ENCODE measurements at places on chromosomes 7 and 10.
A peak's percentile ranks its signal among the peaks of the same experiment; 100 is the strongest.

DNA sequence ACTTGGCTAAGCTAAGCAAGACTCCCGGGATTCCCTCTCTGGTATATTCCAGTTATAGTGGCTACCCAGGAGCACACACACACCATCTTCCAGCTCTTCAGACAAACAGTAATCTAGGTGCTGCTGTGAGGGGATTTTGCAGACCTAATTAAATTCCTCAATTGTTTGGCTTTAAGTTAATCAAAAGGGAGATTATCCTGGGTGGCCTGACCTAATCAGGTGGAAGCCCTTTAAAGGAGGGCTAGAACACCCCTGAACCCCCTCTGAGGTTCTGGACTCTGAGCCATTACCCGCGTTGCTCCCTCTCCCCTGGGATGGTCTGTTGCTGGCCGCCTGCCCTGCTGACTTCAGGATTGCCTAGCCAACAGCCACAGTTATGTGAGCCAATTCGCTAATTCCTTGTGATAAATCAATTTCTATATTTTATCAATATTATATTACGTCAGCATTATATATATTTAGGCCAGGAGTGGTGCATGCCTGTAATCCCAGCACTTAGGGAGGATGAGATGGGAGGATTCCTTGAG, 6.4 kb downstream of the SFXN2 start:
- DNase-seq, result no peak

DNA sequence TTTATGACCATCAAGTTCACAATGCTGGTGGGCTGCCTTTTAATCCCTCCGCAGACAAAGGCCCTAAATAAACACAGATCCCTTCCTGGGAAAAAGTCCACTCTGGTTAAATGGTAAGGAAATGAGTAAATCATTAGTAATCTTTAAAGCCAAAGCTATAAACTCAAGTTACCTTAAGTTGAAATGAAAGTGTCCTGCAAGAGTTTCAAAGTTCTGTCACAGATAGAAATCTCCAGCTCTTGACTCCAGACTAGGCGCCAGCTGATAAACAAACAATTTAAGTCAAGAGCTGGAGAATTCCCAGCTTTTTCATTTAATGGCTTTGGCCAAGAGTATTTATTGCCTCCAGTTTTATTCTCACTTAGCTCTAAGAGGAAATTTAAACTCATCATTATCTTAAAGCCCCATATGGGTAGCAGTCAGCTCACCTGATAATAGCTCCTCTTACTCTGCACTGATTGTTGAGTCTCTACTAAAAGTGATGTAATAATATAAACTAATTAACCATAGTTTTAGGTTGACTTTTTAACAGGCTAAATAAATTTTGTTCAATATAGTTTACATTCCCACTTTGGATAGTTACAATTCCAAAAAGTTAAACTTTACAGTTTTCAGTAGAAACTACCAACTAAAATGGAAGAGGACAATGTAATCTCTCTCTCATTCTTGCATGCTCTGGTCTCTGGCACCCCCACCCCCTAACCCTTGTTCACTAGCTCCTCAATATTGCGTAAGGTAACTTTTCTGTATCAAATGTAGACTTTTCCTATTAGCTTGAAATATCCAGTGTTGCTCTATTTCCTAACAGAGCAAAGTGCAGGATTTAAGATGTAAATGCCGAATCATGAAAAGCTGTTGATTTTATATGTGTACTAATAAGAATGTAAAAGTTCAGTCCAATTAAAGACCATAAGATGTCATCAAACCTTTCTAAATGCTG, 56.1 kb downstream of the HIBADH start:
- no peak for DNase-seq

DNA sequence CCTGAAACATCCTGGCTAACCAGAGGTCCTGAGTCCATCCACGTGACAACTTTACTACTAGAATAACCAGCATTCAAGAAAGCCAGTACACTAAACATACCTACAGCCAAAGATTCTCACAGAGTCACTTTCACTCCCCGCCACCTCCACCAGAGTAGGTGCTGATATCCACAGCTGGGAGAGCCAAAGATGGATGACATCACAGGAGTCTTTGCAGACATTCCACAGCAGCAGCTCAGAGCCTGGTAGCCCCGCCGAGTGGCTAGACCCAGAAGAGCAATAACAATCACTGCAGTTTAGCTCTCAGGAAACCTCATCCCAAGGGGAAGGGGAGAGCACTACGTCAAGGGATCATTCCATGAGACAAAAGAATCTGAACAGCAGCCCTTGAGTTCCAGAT, 13.5 kb upstream of the ADAM22 start:
- no peak for DNase-seq

GRCh38 chr10:124650820-124651401, 93.3 kb downstream of the FAM53B start:
- DNase-seq, result peak; percentile 43

GRCh38 chr7:98085674-98086073, 21.0 kb upstream of the LMTK2 start:
- no peak for DNase-seq

DNA sequence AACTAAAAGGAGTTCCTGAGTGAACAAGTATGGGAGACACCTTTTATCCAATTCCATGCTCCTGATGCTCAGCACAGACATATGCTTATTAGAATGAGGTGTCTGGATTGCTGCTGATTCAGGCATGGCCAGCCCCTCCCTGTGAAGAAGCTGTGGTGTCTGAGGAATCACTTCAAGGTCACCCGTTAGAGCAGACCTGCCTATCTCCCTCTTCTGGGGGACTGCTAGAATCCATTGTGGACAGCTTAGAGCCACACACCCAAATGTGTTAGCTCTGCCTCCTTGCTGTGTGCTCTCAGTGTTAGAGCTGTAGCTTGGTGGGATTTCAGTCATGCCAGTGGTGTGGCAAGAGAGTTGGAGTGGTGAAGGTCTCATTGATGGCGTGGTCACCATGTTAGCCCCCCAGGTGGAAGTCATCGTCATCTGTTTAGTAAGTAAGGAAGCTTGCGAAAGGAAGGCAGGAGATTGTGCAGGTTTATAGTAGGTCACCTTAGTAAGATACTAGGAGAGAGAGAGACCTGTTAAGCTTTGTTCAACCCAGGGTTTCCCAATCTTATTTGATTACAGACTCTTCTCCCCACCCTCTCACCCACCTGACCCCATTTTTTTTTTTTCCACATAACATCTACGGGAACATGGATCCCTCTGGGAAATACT, 12.8 kb downstream of the PRXL2A start:
- no peak for DNase-seq

GRCh38 chr10:115879372-115880089, 393.5 kb downstream of the GFRA1 start:
- DNase-seq, result no peak

DNA sequence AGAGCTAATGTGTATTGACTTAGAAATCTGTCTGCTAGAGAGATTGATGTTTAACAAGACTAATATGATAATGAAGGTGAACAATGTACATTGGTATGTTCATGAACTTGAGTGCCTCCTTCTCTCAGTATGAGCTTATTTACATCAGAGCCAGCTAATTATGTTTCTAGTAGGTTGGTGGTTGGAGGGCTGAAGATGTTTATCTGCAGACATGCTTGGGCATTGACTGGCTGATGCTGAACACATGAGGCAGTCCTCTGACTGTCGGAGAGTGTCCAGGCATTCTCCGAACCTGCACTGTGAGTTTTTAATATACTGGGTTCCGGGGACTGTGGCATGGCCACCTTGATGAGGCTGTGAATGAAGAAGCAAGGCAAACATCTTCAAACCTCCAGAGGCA, 47.5 kb downstream of the BMPER start:
- no peak for DNase-seq

DNA sequence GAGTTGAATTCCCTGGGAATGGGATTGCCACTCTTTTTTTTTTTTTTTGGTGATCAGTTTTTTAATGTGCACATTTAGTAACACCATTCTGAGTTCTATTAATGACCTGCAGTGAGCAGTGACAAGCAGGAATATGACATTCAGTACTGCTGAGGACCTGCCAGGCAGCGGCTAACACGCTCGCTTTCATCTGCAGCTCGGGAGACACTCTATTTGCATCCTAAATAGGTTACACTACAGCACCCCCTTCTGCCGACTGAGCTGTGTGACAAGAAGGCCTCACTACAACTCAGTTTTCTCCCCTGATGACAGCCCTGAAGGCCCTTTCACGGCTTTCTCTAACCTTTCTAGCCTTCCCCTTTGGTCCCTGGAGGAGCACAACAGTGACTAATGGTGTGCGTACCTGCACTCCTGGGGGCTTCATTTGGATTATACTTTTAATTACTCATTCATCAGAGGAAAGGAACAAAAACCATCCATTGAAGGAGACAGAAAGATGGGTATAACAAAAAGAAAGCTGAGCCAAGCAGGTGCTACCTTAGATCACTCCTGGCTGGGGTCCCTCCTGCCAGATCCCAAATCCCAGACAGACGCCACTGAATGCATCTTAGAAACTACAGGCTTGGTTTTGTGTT, 872.4 kb downstream of the LRMDA start:
- DNase-seq, result no peak

- DNase-seq, result no peak
Observed at GRCh38 chr10:48672596-48673265, 11.9 kb upstream of the WDFY4 start.

GRCh38 chr7:92200791-92201190, 21.8 kb upstream of the LRRD1 start:
- no peak for DNase-seq

DNA sequence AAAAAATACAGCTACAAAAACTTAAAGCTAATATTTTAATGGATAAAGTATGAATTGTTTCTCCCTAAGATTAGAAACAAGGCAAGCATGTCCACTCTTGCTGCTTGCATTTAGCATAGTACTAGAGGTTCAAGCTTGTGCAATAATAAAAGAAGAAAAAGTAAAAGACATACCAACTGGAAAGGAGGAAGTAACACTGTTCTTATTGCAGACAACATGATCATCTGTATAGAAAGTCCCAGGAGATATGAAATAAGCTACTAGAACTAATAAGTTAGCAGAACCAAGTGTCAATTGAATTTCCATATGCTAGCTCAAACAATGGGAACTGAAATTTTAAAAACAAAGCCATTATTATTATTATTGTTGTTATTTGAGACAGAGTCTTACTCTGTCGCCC, 20.0 kb upstream of the RABGEF1 start:
- DNase-seq, result no peak

DNA sequence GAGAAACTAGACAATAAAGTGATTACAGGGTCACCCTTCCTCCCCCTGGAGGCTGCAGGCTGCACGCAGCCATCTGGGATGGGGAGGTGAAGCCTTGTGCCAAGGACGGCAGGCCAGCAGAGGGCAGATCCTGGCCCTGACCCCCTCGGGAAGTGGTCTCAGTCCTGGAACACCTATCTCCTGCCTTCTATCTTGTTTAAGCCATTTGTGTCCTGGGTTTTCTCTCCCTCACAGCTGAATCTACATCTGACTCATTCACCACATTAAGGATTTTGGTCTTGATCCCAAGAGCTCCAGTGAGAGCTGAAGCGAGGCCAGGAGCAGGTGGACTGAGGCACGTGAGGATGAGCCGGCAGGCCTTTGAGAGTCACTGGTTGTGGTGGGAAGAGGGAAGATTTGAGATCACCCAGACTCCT, 16.4 kb upstream of the PARP12 start:
- no peak for DNase-seq

DNA sequence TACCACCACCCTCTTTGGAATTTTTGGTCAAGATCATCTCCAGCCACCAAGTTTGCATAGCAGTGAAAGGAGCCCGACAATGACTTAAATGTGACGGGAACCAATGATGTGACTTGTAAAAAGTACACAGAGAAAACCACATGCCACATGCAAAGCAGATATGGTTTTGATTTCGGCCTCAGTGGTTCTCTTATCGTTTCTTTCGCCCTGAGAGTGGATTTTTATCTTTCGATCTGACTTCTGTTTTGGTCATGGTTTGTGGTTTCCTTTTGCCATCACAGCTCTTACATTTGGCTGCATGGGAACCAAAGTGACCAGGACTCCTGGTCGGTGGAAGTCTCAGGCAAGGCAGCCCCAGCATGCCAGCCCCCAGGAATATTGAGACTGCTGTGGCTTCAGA, 31.5 kb downstream of the TCF7L2 start:
- no peak for DNase-seq

DNA sequence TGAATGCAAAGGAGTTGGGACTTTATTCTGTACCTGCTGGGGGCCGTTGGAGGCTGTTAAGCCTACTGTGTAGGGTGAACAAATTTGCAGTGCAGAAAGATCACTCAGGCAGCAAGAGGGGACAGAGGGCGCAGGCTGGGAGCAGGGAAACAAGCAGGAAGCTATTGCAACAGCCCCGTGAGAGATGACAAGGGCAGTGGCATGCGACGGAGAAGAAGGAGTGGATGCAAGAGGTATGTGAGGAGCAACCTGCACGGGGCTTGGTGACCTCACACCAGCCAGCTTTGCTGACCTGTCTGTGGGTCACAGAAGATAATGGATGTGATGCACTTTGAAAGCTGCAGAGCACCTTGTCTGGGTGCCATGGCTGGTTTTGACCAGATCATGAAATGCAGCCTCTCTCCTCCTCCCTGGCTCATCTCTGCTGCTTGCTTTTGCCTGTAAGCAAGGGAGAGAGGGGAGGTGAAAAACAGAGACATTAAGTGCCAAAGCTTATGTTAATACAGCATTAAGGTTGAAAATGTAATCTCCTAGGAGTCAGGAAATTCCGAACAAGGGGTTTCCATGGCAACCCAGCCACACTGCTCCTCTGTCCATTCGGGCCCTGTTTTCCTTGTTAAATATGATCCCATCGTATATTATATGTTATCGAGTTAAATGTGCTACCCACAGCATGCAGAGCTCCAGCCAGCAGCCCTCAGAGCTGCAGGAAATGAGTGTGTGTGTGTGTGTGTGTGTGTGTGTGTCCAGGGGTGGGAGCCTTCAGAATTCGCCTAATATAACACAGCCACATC, 314.3 kb upstream of the ZMIZ1 start:
- DNase-seq, result no peak

GRCh38 chr10:113736576-113736975, 14.9 kb upstream of the PLEKHS1 start:
- no peak for DNase-seq

GRCh38 chr10:59079386-59080226, 96.8 kb upstream of the PHYHIPL start:
- no peak for DNase-seq

DNA sequence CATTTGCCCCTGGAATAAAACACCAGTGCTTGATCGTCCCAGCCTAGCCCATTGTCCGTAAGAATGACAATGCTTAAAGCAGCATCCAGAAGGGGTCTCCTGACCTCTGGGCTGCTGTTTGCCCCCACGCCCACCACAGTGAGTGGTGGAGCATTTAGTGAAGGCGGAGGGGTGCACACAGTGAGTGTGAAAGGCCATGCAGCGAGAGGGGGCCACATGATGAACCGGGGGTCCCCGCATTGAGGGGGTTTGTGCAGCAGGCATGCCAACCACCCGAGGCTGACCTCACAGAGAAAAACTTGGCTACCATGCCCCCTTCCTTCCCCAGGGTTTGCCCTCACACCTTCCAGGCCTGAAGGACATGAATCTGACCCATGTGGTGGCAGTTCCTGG, 28.4 kb downstream of the CPXM2 start:
- no peak for DNase-seq

Data from activated CD4-positive, alpha-beta T cell treated with anti-CD3 and anti-CD28 coated beads for 1 hour (primary cell).